Retinal pigment epithelial cell (primary cell): ENCODE measurements at places on chromosomes 7 and 10.

- DNase-seq, result no peak
These were observed 5.7 kb downstream of the BLVRA start for GRCh38 chr7:43764039-43764761.

DNA sequence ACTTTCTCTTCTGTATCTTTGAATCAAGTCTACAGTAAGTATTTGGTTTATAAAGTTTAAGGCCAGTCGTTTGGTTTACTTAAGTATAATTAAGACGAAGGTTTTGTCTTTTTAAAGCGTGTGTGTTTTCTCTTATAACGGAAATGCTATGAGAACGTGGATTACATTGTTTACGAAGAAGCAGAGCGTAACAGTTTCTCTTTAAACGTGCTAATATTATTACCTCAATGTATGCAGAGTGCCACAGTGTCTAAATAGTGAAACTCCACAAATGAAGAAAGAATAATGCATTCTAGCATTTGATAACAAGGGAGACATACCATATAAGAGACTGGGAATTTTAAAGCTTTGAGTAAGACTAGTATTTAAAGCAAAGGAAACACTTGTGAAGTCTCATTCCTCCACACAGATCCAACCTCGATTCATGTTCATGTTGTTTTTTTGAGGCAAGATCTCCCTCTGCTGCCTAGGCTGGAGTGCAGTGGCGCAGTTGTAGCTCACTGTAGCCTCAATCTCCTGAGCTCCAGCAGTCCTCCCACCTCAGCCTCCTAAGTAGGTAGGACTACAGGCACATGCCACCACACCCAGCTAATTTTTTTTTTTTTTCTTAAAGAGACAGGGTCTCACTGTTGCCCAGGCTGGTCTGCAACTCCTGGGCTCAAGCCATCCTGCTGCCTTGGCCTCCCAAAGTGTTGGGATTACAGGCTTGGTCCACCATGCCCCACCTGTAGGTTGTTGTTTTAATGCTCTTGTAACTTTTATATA is 75.1 kb downstream of the ANKRD61 start:
- DNase-seq, result no peak

DNA sequence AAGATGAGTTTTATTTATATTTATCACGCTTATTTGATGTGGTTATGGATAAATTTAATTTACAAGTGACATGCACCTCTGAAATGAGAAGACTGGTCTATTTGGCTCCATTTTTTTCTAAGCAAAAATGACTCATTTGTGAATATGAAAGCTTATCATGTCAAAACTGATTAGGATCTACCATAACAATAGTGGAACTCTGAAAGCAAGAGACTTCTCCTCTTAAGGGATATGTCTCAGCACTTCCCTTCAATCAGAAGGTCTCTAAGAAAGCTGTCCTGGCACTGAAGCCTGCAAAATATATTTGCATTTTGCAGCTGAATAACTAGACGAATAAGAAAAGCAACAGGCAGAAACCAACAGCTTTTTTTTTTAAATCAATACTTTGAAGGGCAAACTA is 12.7 kb downstream of the FAS start:
- DNase-seq, result peak; percentile 33

DNA sequence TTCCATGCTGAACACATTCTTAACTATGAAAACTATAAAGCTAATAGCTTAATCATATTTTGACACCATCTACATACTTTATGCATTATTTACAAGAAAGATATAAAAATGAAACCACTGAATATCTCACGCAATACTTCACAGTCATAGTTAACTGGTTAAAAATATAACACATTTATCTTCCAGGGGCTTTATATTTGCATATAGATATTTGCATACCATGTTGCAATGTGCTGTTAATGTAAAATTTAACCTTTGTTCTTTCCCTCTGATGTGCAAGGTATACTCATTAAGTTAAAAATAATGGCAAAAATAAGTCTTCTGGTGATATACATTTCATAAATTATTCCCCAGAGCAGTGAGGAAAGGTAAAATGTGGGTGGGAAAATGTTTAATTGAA is 76.9 kb upstream of the MGMT start:
- no peak for DNase-seq

GRCh38 chr10:25304606-25305005 is 129.8 kb downstream of the GPR158 start:
- DNase-seq, result peak; percentile 26

- DNase-seq, result no peak
These were observed 73.2 kb upstream of the PPP1R3C start for GRCh38 chr10:91705948-91706670.

DNA sequence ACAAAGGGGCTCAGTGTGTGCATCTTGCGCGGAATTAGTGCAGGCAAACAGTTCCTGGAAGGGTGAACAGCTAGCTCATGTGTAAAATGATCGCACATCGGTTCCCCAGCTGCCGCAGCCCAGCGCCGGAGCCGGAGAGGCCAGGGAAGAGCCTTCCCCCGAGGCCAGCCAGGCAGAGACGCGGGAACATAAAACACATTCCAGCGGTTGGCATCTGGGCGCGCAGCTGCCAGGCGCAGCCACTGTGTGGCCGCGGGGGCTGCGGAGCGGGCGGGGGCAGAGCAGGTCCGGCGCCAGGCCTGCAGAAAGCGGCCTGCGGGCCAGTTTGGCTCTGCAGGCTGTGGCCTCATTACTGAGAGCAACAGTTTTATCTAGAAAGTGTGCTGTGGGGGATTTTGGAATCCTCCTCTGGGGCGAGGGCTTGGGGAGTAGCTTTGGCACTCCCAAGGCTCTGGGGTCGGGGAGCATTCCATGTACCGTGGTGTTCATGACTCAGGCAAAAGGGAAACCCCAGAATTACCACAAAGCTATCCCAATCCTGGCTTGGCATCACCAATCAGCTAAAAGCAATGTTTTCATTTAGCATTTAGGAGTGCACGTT is 74.3 kb downstream of the SAMD9 start:
- peak; percentile 19 for DNase-seq

DNA sequence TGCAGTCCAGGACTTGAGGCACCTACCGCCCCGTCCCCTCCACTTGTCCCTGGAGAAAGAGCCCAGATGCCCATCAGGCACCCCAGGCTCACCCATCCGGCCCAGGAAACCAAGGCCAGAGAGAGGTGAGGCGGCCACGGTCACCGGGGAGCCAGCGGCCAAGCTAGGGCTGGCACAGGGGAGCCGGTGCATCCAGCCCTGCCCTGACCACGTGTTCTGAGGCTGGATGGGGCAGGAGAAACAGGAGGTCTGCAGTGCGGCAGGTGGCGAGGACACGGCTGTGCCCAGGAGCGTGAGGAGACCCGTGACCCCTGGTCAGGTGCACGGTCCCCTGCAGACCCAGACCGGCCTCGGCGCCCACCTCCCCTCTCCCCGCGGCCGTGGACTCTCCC is 27.6 kb downstream of the UNCX start:
- DNase-seq, result no peak

DNA sequence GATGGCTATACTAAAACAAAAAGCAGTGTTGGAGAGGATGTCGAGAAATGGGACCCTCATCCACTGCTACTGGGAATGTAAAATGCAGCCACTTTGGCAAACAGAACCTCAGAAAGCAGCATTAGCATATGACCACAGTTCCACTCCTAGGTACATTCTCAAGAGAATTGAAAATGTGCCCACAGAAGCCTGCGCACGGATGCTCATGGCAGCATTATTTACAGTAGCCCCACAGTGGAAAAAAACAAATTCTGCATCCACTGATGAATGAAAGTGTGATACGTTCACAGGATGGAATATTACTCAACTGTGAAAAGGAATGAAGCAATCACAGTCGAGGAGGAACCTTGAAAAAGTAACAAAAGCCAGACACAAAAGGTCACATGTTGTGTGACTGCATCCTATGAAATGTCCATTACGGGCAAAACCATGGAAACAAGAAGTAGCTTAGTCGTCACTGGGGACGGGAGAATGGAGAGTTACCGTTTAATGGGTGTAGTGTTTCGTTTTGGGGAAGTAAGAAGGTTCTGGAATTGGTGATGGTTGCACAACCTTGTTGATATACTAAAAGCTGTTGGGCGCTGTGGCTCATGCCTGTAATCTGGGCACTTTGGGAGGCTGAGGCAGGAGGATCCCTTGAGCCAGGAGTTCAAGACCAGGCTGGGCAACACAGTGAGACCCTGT is 2.5 kb upstream of the UPK3B start:
- DNase-seq, result no peak

DNA sequence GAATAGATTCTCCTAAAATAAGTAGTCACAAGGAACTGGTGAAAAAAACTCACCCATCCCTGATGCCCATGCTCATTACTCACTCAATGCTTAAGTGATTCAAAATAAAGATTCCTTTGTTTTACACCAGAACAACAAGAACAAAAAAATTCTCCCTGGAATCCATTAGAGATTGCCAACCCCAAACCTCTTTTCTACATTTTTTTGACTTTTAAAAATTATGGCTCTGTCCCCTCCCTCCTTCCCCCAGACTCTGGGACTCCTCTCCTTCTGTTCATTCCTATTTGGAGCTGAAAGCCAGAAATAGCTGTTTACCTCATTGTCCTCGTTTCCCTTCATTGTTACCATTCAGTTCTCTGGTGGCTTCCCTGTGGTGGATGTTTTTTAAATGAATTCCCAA is 63.2 kb upstream of the FHIP2A start:
- DNase-seq, result no peak

DNA sequence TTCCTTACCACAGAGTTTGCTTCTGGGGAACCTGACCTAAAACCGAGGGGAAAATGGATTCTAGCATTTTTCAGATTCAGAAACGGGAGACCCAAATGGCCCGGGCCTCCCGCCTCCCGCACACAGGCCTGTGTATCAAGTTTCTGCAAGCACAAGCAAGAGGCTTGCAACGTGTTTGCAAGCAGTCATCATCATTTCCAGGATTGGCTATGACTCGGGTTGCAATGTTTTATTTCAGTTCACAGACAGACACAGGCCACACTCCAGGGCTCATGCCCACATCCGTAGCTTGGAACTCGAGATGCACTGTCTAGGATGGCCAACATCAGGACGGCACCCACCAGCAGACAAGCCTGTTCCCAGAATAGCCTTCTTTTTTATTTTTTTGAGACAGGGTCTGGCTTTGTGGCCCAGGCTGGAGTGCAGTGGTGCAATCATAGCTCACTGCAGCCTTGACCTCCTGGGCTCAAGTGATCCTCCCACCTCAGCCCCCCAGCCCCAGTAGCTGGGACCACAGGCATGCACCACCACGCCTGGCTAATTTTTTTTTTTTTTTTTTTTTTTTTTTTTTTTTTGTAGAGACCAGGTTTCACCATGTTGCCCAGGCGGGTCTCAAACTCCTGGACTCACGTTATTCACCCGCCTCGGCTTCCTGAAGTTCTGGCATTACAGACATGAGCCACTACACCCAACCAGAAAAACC is 68.1 kb upstream of the FOXK1 start:
- DNase-seq, result no peak

DNA sequence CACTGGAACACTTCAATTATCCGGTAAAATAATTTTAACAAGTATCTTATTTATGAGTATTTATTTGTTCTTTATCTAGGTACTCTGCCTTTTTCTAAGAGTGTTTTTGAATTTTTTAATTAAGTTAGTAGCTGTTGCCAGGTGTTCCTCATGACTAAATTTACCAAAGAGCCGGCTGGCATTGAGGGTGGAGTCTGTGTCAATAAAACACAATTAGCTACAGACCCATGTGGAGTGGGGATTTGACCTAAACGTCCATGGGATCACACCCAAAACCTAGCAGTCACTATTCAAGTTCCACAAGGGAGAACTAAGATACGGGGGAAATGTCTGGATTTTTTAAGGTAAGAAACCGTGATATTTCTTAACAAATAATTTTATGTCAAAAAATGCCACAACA is 9.8 kb downstream of the SLC16A12 start:
- DNase-seq, result no peak

DNA sequence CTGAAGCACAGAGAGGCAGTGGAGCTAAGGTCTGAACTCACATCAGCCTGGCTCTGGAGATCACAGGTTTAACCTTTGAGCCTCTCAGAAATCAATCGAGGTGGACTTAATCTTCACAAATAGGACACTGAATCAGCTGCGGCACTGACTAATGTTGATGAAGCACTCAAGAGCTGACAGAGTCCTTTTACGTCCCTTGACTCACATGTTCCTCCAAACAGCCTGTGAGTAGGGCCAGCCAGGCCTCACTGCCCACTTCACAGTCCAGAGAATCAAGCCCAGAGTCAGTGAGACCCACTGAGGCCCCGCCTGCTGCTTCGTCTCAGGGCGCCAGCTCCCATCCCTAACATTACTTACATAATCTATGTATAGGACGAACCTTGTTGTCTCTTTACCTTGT is 63.1 kb downstream of the TNS3 start:
- DNase-seq, result peak; percentile 63

- peak; percentile 82 for DNase-seq
These were observed 571.1 kb downstream of the IPMK start for GRCh38 chr10:57696641-57697040.

DNA sequence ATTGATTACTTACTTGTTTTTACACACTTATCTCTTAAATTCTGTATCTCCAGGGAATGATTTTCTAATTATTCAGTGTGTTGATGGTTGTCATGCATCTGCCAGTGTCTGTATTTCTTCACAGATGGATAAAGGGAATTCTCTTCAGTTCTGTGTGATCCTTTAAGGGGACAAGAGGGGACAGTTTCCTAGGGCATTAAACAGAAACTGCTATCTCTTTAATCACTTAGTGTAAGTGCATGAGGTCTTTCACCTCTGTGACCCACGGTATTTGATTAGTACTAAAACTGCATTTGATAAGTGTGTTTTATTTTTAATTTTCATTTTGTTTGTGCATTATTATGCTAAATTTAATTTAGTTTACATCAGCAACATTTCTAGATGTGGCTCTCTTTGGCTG is 26.6 kb upstream of the SEMA3D start:
- no peak for DNase-seq

GRCh38 chr7:128266883-128267594 is 26.0 kb downstream of the LEP start:
- peak; percentile 70 for DNase-seq

GRCh38 chr7:19026888-19027287 is 90.5 kb downstream of the TWIST1 start:
- no peak for DNase-seq

GRCh38 chr10:70909326-70909935 is 21.1 kb upstream of the PCBD1 start:
- DNase-seq, result no peak

DNA sequence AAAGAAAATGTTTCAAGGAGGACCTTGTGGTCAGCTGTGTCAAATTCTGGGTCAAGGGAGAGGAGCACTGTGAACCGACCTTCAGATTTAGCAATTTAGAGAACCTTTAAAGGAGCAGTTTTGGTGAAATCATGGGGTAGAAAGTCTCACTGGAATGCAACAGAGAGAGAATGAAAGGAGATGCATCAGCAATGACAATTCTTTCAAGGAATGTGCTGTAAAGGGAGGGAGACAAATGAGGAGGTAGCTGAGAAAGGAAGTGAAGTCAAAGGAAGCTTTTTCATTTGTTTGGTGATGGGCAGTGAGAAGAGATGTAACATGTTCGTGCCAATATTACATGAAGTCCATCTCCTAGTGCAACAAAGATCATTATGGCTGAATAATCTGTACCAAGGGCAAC is 166.0 kb downstream of the TSPAN12 start:
- DNase-seq, result no peak
